ENCODE measurements at places on chromosomes 1 and 21.

DNA sequence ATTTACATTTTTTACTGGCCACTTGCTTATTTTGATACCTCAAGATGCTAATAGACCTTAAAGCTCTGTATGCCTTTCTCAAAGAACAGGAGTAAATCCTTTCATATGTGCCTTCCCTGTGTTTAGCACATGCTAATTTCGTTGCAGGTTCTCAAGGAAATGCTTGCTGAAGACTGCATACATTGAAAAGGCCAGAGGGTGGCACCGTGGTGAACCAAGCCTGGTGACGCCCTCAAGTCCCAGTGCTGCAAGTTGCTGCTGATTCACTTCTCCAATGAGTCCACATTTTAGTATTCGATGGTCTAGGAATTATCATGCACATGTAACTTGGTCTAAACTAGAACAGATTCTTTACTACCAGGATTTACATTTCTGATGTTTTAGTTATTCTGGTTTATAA lies 94.1 kb downstream of the CLDN17 start:
- DNase-seq, result no peak

DNA sequence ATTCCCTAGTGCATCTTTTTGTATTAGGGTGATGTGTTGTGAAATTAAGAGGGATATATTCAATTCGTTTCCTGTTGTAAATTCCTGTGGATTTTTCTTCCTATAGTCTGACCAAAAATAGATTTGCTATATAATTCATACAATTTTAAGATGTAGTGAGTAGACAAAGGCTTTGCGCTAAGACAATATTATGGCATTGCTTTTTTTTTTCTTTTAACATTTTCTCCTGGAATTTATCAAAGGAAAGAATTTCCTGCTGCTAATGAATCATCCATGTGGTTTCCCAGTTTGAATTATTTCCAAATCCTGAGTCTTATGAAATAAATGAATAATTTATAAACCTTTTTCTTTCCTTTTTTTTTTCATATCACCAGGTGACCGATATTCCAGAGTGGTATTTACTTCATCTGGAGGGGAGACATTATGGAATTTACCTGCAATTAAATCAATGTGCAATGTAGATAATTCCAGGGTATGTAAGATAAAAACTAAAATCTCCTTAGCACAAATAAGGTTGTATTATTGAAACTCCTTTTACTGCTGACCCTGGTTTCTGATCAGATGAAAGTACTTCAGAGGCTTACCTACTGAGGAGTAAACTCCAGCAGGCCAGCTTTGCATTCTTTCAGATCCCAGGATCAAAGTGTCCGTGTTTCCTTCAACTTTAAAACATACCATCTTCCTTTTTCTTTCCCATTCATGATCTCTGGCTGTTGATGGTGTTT lies 148.4 kb downstream of the TLR5 start:
- no peak for DNase-seq

- DNase-seq, result no peak
These were observed 86.7 kb downstream of the DDX20 start for GRCh38 chr1:111842411-111842810.

- DNase-seq, result no peak
These were observed 3.2 kb upstream of the NBPF3 start for GRCh38 chr1:21436488-21437340.

- DNase-seq, result no peak
These were observed 192.3 kb downstream of the ZNF326 start for GRCh38 chr1:90187323-90187585.

DNA sequence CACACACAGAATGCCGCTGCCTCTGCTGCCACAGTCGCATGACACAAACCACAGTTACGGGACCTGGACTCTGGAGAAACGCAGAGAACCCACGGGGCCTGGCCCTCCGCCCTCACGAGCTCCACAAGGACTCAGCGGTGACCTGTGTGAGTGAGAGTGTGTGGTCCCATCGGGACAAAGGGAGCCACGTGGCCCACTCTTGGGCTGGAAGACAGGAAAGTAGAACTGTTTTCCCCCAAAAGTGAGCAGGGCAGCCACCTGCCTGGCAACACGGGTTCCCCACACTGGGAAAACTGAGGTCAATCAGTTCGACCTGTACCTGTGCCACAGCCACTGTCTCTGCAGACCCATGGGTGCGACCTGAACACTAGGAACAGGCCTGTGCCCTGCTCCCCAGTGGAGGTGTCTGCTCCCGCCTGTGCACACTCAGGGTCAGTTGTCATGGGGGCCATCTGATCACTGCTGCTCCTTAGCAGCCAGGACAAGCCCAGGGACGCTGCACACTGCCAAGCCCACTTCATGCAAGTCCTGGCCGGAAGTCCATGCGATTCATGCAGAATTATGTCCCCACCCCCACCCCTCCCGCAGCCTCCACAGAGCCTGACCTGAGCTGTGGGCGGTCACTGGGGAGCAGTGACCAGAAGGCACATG lies 54.4 kb upstream of the ADARB1 start:
- DNase-seq, result no peak

- no peak for DNase-seq
These were observed 5.9 kb downstream of the PDC start for GRCh38 chr1:186454981-186455380.

DNA sequence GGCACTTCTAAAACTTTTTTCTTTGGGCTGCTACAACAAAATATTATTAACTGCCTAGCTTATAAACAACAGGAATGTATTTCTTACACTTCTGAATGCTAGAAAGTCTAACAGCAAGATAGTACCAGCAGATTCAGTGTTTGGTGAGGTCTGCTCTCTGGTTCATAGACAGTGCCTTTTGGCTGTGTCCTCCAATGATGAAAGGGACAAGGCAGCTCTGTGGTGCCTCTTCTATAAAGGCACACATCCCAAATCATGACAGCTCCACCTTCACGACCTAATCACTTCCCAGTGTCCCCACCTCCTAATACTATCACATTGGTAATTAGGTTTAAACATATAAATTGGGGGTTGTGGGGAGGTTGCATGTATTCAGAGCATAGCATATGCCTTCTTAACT lies 9.5 kb downstream of the CFH start:
- no peak for DNase-seq

- DNase-seq, result no peak
These were observed 111.1 kb upstream of the BEND5 start for GRCh38 chr1:48887796-48888195.

DNA sequence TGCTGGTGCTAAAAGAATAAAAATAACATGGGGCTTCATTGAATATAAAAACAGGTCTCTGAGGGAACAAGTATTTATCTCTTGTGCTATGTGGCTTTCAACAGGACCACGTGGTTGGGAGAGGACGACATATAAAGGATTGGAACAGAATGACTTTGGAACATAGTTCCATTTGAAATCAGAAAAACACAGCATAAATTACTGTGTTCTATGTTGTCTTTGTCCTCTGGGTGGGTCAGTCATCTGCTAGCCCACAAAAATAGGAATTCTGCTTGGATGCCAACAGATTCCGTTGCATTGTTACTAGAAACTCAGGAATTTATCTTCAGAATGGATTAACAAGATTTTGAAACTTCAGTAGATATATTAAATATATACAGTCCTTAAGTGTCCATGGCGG lies 5.9 kb downstream of the CEP85 start:
- DNase-seq, result no peak

DNA sequence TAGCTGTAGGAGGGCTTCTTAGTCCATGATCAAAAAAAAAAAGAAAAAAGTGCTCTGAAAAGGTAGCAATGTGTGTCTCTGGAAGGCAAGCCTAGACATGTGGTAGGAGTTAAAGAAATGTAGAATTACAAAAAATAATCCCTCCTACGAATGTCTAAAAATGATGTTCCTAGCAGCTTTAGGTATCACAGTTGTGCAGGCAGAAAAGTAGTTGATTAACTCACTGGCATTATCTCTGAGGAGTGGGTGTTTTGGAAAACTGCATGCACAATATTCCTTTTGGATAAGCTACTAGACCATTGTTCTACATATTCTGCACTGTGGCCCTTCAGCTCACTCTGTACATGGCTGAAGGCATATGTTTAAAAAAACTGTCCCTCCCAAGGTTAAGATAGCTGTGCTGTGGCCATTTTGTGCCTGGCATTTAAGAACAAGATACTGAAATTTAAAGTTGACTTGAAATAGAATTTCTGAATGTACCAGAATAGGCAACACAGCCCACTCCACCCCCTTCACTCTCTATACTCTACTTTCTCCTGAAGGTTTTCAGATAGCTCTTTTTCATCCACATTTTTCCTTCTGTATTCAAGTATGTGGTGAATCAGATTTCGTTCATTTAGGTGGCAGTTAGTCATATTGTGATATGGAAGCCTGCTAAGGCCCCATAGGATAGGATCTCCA lies 463.9 kb upstream of the LRRC7 start:
- DNase-seq, result no peak

- DNase-seq, result no peak
These were observed 112.3 kb upstream of the TRABD2B start for GRCh38 chr1:48109390-48110013.

GRCh38 chr1:223515926-223516325 lies 122.7 kb downstream of the CCDC185 start:
- DNase-seq, result no peak

DNA sequence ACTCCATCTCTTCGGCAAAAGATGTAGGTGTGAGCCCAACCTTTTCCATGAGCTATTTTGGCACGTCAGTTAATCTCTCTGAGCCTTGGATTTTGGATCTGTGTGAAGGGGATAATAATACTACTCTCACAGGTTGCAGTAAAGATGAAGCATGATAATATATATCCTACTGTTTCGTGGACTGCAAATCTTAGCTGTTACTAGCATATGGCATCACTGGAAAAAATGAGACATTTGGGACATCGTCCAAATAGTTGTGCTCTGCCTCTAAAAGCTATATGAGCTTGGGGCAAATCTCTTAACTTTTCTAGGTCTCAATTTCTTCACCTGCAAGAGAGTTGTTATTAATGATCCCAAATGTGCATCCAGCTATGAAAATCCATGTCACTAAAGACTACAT lies 147.4 kb upstream of the ZRANB2 start:
- no peak for DNase-seq

DNA sequence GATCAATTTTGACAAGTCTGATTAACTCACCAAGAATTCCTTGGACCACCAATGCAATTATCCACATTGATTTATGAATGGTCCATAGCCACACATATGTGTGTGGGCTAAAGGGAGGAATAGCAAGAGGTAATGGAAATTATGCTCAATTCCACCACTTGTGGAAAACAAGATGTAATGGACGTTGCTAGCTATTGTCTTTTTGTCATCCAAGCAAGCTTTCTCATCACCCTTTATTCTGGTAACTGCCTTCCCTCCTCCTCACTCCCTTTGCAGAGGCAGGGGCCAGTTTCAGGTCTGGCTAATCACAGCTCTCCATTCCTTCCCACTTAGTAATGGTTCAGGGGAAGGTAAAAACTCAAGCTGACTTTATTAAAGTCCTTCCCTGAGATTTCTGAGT lies 24.7 kb upstream of the RAB3GAP2 start:
- DNase-seq, result no peak

GRCh38 chr1:198678901-198679329 lies 40.1 kb downstream of the PTPRC start:
- DNase-seq, result no peak

DNA sequence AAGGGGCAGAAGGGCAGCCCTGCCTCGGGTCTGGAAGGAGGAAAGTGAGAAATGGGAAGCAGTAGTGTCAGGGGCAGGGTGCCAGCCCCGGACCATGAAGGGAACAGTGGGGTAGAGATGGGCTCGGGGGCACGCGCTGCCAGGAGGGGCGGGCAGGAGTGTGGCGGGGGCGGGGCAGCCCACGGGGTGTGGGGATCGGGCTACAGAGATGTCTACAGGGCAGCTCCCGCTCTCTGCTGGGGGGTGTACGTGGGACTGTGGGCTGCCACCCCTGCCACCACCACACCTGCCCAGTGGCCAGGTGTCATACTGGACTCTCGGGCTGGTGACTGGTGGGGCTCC lies 7.4 kb downstream of the ARHGEF16 start:
- DNase-seq, result no peak

- DNase-seq, result no peak
These were observed 122.6 kb upstream of the CHRM3 start for GRCh38 chr1:239263801-239264200.

- DNase-seq, result no peak
These were observed 150.8 kb upstream of the ETV3 start for GRCh38 chr1:157288996-157289395.

DNA sequence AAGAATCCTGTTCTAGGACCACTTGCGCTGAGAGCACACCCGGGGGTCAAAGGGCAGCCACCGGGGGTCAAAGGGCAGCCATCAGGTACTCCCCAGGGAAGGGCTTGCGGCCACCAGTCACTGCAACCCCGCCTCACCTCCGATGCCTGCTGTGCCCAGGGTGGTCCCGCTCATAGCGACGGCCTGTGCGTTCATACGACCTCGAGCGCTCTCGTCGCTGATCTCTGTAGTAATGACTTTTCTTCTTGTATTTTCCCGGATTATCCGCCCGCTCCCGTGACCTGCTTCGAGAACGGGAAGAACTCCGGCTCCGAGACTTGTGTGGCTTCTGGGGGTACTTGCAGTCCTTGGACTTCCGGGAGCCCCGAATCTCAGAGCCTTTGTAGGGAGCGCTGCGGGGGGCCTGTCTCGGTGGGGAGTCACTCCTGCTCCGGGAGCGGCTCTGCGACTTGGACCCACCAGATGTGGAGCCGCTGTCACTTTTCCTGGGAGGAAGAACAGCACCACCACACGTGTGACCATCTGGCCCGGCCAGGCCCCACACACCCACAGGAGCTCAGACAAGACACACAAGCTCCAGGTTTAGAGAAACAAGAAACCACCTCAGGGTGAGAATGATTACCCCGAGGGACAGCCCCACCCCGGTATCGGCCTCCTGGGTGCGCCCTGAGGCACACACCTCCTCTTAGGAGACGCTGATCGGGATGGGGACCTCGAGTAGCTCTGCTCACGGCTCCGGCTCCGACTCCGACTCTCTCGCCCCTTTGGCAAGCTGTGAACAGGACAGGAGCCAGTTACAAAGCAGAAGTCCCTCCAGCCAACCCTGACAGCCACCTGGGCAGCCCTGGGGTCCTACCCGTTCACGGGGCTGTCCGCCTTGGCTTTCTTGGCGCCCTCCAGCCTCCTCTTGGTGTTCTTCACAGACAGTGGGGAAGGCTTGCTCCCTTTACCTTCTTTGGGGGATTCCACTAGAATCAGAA lies 11.7 kb downstream of the CCNL2 start:
- DNase-seq, result no peak

- DNase-seq, result no peak
These were observed 38.3 kb upstream of the GBP5 start for GRCh38 chr1:89310976-89311375.

GRCh38 chr1:150567717-150568593 lies 11.5 kb downstream of the MCL1 start:
- DNase-seq, result no peak
